Breast epithelium (tissue), 4 donors: ENCODE measurements at places on chromosomes 4 and X.

GRCh38 chr4:185774845-185775680 is 36.9 kb downstream of the SORBS2 start:
- DNase-seq: no peak

DNA sequence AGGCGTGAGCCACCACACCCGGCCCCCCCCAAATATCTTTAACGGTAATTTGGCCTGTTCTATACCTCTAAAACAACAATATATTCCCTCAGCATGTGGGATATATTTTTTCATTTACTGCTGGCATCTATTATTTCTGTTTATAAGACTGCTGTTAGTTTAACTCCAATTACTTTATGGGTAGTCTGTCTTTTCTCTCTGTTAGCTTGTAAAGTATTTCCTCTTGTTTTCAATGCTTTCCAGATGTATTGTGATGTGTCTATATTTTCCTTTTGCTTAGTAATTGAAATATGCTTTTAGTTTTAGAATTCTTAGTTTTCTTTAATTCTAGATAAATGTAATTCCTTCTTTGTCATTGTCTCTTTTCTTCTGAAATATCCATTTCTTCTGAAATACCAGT is 445.8 kb downstream of the ANKRD50 start:
- DNase-seq: no peak

GRCh38 chr4:22881411-22881810 is 188.7 kb downstream of the GBA3 start:
- DNase-seq: no peak

GRCh38 chr4:145680902-145681301 is 956 bp downstream of the C4orf51 start:
- no peak for DNase-seq

DNA sequence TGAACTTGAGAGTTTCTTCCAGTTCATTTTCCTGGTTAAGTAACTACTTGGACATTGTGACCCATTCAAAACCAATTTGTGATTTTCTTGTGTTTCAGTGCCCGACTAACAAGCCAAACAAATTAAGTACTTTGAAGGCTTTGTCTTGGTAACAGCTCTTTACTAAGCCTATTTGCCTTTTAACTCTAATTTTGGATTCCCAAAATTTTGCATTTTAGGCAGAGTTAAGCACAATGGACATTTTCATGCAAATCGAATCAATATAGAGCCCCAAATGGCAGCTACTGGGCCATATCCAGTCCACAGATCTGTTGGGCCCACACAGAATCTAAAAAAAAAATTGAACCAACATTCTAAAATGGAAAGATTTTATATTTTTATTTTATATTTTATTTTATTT is 31.4 kb upstream of the CHRNA9 start:
- no peak for DNase-seq

DNA sequence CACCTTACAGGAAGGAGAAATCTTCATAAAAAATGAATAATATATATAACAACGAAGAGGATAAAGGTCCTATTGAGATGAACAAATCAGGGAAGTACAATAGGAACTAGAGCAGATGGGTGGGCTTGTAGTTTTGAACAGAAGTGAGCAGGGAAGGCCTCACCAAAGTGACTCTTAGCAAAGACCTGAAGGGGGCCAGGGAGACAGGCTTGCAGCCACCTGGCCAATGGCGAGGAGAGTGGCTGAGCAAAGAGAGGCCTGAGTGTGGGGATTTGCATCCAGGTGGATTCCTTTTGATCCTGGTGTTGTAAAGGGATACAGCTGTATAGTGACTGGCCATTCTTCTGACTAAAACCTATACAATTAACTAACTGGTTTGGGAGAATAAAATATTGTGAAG is 354.1 kb downstream of the CAMK2D start:
- no peak for DNase-seq

DNA sequence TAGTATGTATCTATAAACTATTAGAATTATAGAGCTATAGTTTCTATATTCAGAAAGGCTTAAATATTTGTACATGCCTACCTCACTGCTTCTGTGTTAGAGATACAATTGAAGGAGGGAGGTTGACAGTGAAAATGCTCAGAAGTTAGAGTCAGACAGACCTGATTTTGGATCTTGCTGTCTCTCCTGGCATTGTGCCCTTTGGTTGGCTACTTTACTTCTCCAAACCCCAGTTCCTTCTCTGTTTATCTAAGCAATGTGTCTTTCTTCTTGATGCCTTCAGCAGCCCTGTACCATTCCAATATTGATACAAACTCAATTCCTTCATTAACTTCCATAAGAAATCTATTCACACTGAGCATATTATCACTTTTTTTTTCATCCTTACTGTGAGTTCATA is 28.7 kb downstream of the CCNG2 start:
- no peak for DNase-seq

DNA sequence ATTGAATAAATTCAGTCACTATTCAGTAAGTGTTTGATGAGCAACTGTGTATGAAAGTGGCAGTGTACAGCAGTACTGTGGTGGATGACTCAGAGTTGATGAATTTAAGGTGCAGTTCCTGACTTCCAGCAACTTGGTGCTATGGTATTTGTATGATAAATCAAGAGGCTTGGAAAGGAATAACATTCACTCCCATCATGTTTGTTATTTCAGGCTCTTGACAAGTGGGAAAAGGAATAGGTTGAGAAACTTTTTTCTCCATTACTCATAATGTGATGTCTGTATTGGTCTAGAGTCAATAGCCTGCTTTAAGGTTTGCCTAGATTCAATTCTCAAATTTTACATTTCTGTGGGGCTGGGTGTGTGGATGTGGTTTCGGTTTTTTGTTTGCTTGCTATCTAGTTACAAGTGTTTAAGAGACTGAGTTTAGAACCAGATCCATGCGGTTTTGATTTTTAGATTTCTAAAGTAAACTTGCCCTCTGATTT is 35.1 kb upstream of the CYP2U1 start:
- DNase-seq: no peak

DNA sequence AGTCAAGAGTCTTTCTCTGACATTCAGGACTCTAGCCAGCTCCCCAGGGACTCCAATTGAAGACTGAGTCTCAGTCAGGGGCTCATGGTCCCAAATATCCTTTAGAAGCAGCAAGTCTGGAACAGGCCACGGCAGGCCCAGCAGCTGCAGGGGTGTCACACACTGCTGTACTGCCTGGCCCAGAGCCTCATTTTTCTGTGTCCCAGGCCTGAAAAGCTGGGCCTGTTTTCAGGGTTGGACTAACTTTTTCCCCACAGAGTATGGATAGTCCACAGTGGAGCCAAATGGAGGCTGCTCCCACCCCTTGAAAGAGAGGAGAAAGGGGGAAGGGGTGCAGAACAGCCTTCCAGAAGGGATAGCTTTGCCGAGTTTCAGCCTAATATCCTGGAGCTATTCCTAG is 146.8 kb upstream of the NALF2 start:
- DNase-seq: no peak

DNA sequence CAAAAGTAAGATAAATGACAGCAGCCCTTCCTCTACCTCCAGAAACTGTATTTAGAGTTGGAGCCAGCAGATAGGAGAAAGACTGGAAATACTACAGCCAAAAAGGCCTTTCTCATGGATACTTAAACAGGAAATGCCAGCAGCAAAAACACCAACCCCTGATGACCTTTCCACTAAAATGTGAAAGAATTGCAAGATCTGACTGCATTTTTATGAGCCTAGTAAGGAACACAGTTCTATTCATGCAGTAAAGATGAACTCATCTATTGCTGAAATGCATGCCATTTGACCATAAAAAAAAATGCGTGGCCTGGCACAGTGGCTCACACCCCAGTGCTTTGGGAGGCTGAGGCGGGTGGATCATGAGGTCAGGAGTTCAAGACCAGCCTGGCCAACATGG is 19.9 kb downstream of the ABCG2 start:
- no peak for DNase-seq
